Lung microvascular endothelial cell (primary cell): ENCODE measurements at places on chromosomes 11 and 22. TPM values are rescaled to one million over a fixed set of nuclear protein-coding genes. Genes with fewer than 3 reads are reported as not detected.
A peak's percentile ranks its signal among the peaks of the same experiment; 100 is the strongest.

Gene CHST1
- total RNA-seq = 1.8 and 6.1 TPM in 2 replicates

DNA sequence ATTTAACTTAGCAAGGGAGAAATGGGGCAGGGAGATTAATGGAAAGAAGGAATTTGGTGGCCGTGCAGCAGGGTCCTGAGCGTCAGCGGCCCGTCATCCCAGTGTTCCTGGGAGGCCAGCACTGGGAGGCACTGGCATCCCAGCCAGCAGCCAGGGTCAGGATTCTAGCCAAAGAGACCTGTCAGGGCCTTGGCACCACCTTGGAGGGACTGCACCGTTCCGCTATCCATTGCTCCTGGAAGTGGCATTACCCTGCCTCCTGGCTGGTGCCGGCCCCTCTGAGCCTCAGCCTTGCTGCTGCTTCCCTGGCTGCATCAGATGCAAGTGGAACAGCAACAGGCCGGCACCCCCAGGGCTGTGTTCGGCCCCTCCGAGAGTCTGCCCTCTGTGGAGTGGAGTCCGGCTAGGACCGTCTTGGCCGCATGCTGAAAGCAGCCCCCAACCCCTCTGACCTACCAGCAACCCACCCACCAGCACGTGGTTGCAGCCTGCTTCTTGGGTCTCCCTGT, 30.1 kb downstream of the RASD2 start:
- no peak for DNase-seq

DNA sequence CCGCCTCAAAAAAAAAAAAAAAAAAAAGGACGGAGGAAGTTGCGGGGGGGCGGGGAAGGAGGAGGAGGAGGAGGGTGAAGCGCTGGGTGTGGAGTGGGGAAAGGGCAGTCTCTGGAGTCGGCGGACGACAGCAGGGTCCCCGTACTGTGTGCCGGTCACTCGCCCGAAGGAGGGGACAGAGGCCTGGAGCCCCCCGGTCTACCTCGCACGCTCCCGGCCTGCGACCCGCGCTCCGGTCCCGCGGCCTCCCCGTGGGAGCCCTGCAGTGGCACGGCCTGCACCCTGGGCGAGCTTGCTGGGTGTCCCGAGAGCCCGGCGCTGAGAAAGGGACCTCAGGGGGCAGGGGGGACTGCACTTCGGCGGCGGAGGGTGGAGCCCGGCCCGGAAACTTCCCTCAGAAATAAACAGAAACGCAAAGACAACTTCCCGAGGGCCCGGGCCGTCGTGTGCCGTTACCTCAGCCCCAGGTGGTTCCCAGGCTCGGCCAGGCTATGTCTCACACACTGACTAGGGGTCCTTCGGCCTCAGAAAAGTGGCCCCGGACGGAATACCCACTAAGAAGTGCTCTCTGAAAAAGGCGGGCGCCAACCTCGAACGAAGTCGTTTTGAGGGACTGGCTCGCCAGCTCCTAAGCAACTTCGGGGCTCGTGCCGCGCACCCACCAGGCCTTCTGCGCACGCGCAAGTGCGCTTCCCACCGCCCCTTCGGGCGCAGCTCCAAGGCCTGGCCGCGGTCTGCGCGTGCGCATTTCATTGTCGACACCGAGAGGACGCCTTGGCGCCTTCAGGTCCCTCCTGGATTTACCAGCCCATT, at the start of gene MAJIN:
Gene MAJIN (minus strand): TSS at position 688 of the 813 bp plus-strand sequence. CDS start 12,703 bp downstream, outside the sequence.
- DNase-seq = peak; percentile 80

Gene SOX10
- total RNA-seq = not detected in 2 replicates

- no peak for DNase-seq
Measured at GRCh38 chr22:36341640-36342041, 46.1 kb downstream of the MYH9 start.

Gene YPEL4
- total RNA-seq = under 0.01 TPM in 2 replicates

Gene SCGB1D2
- not detected in 2 replicates for total RNA-seq

Gene MMP7
- 0.20 and 10.0 TPM in 2 replicates for total RNA-seq

- no peak for DNase-seq
Measured at GRCh38 chr11:94302776-94303175, 1.6 kb upstream of the IZUMO1R start.
